ENCODE measurements at places on chromosomes 12 and 14.

DNA sequence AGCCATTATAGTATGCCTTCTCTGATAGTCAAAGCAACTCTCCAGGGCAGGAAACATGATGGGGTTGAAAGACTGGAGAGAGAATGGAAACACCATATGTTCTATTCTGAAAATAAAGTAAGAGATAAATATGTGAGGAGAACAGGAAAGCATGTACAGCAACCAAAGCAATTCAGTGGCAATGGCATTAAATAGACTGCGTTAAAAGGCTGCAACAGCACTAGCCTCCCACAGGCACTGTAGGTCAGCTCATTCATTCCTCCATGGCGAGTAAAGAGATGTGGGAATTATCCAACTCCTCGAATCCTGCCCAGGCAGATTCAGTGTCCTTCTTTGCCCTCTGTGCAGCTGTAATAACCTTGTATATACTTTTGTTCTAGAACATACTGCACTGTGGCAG is 43.8 kb downstream of the ANO6 start:
- DNase-seq = no peak

DNA sequence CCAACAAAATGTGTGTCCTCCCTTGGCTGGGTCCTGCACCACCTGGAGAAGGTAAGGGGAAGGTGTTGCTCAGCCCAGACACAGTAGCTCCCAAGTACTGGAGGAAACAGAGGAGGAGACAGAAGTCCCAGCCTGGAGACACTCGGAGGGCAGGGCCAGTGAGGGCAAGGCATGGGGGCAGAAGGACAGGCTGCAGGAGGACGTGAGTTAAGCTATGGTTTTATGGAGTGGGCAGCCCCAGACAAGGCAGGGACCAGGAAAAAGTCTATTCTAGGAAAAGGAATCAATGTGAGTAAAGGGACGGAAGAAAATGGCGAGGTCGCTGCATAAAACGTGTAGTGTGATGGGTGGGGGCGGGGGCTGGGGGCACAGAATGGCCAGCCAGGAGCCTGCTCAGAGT is 210.1 kb upstream of the DIO3 start:
- DNase-seq = no peak

- DNase-seq = no peak
Observed at GRCh38 chr14:64637735-64638473, 66.3 kb upstream of the PLEKHG3 start.

DNA sequence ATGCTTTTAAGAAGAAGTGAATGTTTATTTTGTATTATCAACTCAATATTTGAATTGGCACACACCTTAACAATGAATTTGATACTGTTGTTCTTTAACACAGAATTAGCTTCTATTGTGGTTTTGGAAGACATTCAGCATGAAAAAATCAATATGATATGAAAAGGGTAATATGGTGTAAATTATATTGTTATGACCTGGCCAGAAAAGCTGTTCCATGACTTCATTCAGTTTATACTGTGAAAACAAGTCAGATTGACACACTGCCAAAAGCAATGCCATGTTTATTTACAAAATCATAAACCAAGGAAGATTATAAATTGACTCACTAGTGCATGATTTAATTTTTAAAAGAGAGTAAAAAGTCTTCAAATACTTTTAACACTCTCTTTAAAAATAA is 851.4 kb upstream of the SEL1L start:
- no peak for DNase-seq

DNA sequence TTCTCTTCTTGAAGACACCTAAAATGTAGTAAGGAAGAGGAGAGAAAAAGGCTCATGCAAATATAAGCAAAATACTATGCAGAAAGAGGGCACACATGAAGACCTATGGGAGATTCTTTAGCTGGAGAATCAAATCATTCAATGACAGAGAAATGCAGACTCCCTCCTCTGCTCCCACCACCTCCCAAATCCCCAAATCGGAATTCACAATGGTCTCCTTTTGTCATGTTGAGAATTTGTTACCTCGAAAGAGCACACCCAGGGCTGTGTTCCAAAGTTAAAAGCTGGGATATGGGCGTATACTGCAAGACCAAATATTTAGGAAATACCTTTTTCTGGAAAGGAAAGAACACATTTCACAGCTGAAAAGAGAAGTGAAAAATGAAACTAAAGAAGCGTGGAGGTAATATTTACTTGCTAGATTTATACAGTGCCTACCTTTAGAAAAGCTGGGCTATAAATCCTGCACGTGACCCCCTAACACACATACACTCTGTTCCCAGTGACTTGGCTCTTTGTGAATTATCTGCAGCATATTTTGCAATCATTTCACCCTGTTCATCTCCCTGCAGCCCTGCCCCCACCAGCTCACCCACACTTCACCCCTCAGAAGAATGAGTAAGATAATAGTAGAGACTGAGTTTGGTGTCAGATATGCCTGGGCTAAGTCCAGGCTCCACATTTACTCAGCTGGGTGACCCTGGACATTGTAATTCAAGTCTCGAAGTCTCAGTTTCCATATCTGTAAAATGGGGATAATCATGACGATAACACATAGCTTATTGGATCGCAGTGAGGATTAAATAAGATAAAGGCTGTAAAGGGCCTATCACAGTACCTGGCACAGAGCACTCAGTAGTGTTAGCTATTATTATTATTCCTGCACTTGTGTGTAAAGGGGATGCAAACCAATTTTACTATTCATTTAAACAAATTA is 2.9 kb upstream of the CACNA1C start:
- DNase-seq = no peak

Measured in GM20000 (cell line).